ENCODE measurements at places on chromosomes 4 and X.

- DNase-seq: no peak
Observed at GRCh38 chr4:139978692-139979091, 175.3 kb downstream of the MAML3 start.

- DNase-seq: no peak
Observed at GRCh38 chr4:158722291-158722916, 792 bp downstream of the PPID start.

DNA sequence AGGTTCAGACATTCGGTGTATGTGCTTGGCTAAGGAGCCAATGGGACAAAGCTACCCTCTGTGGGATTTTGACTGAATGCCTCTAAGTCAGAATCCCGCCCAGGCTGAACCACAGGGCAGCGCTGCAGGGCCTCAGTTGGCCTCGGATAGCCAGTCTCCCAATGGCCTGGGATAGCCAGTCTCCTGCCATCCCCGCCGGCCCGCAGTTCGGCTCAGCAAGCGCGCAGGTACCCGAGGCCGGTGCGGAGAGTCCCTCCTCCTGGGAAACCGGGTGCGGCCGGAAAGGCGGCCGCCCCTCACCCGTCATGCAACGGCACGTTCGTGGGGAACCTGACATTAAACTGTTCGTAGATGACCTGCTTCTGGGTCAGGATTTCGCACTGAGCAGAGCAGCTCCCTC, 16.1 kb downstream of the PPEF2 start:
- no peak for DNase-seq

- DNase-seq: no peak
Observed at GRCh38 chrX:71949844-71950445, 39.3 kb downstream of the NHSL2 start.

- DNase-seq: no peak
Observed at GRCh38 chr4:110830461-110830860, 207.6 kb upstream of the PITX2 start.

DNA sequence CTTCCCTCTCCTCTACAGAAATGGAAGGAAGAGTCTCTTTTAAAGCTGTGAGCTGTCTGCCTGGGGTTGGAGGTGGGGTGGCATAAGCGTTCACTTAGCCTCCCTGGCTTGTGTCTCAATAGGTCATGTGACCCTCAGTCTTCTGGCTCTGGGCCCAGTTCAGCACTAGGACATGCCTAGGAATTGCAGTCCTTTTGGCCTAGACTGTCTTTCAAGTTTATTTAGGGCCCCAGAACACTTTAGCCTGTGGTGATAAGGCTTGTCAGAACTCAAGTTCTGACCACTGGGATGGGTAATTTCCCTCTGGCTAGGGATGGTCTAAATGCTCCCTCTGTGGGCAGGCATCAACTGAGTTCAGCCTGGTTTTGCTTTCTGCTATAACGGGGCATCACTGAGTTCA, 34.3 kb upstream of the ARMCX4 start:
- no peak for DNase-seq

- DNase-seq: no peak
Observed at GRCh38 chr4:82437285-82438005, 7.1 kb downstream of the ENOPH1 start.

DNA sequence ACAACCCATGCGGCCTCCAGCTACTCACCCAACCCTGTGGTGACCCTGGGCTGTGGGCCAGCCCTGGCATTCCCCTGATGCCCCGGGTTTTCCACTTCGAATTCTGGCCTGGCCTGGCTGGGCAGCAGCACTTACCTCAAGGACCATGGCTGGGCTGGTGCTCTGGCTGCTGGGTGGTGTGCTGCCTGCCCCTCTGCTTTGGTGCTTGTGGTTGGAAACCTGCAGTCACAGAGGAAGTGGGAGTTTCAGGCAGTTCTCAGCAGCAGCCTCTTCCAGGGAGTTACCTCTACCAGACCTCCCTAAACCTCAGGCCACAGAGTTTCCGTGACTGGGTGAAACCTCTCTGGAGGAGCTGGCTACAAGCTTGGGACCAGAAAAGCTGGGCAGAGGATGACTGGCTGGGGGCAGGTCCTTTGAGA, at the start of gene CXCR3:
Gene CXCR3, minus strand, starts transcription at position 209 of the 419 bp plus-strand sequence. Its CDS starts 62 bp downstream, at position 147.
- DNase-seq: peak; percentile 19

DNA sequence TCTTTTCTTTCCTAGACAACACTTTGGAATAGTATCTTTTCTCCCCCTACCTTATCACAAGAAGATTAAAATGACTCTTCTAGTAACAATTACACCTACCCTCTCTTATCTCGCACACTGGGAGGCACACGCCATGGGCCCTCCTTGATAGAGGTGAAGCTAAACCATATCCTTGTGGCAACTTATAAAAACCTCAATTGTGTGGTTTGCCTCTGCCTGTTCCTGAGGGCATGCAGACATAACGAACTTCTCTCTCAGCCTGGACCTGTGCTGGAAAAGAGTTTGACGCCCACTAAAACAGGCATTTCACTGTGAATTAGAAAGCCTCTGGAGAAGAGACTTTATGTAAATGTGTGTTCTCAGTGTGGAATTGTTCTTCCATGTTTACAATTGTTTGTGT, 141.2 kb downstream of the NDST3 start:
- no peak for DNase-seq

GRCh38 chrX:118726887-118727685, at the start of gene IL13RA1:
Gene IL13RA1 (plus strand): TSS chrX:118727606. CDS start chrX:118727639, 33 bp downstream.
- DNase-seq: no peak

DNA sequence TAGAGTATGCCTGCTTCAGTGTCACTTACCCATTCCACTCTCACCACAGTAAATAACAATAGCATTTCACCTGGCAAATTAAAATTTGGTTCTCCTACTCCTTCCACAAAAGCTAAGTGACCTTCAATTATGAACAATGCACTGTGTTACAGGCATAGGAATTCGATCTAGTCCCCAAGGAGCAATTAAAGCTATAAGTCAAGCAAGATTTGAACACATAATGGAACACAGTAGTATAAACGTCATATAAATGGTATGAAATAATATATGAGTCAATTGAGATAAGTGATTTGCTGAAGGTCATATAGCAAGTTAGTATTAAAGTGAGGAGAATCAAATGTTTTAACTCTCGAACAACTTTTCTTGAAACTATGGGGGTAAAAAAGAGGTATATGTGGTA, 65.8 kb downstream of the ARAP2 start:
- no peak for DNase-seq

DNA sequence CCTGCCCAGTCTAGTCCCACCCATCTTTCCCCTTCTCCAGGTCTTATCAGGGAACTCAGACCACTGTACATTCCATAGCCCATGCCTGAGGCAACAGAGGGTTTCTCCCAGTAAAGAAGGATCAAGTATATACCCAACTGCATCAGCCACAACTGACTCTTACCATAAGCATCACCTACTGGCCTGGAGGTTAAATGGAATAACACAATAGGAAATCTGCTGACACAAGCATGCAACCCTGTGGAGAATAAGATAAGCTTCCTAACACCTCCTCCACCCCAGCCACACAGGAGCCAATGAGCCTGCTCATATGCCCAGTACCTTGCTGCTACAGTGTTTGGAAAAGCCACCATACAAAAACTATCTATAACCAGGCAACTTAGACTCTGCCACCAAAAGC, 34.6 kb upstream of the PLK4 start:
- no peak for DNase-seq

GRCh38 chr4:71680706-71681105, 103.2 kb downstream of the GC start:
- no peak for DNase-seq

- no peak for DNase-seq
Observed at GRCh38 chr4:35800669-35801068, 443.6 kb downstream of the ARAP2 start.

Measured in T follicular helper cell (primary cell).